ENCODE measurements at places on chromosomes 4 and X.

- no peak for DNase-seq
Observed at GRCh38 chr4:177802661-177803060, 360.4 kb upstream of the AGA start.

GRCh38 chrX:69538321-69538876 lies 34.3 kb downstream of the NALF2 start:
- DNase-seq = peak; percentile 32

DNA sequence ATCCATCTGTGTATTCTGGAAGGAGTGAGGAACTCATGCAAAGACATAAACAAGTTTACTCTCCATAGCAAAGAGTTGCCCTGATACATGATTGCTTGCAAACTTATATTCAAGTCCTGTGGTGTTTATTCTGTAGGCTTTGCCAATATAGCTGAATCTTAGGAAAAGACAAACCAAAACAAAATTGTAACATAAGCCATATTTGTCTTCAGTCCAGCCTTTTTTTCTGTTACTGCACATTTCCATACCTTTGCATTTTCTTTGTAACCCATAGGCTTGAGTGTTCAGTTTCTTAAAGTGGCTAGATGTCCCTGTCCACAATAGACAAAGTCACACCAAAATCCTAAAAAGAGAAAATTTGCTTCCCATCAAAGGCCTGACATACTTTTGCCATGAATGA lies 120.4 kb downstream of the PPARGC1A start:
- DNase-seq = no peak

GRCh38 chr4:94743838-94744237 lies 13.9 kb upstream of the BMPR1B start:
- DNase-seq = no peak

DNA sequence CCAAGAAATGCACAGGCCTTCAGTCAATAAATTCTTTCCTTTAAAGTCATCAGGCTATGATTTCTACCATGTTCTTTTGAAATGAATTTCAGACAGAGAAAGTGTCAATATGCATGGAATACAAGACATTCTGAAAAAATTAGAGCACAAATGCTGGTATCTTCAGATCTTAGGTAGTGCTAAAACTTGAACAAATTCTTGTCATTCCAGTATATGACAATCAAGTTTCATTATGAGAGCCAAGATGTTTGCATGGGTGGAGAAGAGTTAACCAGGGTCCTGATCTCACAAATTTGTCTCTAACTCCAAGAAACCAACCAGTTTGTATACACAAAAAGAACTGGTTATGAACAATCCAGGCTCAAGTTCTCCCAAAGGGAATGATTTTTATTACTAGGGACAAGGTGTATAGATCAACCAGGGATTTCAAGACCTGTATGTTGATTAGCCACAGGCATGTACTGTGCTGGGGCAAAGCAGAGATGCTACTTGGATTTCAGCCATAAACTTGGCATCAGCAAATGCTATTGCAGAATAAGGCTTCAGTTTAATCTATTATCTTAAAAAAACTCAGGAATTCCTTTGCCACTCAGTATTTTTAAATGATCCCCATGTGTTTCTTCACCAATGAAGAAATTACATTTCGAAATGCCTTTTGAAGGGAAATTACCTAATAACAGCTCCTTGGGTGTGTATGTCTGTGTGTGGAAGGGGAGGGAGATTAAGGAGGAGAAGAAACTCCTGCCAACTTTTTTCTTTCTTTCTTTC lies 69.7 kb downstream of the FANCB start:
- DNase-seq = no peak

GRCh38 chr4:10144966-10145365 lies 28.4 kb upstream of the WDR1 start:
- no peak for DNase-seq

- DNase-seq = no peak
Observed at GRCh38 chr4:183722731-183723560, 63.9 kb downstream of the TRAPPC11 start.

- DNase-seq = no peak
Observed at GRCh38 chr4:79421483-79421882, 13.5 kb upstream of the GK2 start.

DNA sequence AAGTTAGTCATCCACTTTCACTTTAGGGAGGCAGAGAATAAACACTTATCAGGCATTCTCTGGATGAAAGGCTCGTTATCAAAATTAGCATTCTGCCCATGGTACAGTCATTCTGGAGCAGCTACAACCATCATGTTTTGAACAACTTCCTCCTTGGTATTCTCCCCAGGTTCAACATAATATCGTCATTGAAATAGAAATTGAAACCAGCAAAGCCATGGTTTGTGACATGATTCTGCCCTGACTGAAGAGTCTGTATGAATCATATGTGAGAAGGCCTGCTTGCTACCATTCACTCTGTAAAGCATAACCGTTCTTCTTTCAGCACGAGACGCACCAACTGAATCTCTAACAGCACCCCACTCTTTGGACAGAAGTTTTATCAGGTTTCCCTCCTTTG lies 127.5 kb upstream of the RADX start:
- peak; percentile 19 for DNase-seq

DNA sequence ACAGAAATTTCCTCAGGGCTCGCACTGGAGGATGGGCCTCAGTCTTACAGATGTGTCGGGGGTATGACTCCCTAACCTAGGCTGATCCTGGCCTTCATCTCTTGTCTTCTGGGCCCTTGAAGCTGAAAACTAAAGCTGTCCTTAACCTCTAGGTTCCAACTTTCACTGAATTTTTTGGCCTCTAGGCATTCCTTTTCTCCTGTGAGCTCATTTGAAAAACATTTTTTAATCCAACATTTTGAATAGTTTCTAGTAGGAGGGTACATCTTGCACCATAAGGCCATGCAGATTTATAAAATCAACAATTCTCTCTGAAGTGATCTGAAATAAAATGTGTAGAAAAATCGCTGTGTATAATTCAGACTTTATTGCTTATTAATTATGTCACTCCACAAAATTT lies 19.7 kb downstream of the RWDD4 start:
- no peak for DNase-seq

DNA sequence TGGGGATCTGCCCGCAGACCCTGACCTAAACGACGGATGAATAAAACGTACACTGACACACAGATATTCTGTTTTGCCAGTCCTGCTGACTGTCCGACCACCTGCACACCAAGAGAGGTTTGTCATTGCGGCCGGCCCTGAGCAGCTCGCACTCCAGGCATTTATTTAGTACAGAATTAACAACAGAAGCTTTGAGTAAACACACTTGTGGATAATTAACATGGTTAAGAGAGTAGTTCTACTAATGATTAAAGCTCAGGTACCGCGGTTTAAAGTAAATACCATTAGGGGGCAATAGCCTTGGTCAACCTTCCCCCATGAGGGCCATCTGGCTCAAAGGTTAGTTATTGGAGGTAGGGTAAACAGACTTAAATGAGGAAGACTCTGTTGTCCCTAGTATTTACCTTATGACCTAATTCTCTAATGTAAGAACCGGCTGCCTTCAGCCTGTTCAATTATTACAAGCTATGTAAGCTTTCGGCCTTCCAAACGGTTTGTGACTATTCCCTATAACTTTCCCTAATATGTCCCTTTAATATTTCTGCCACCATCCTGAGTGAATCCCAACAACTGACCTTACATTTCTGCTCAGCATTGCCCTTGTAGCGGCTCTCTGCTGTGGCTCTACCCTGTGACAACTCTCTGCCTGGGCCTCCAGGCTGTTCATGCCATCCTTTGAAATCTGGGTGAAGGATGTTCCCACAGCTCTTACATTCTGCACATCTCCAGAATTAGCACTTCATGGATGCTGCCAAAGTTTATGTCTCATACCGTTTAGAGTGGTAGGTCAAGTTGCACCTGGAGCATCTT lies 46.9 kb upstream of the SYTL5 start:
- no peak for DNase-seq

GRCh38 chrX:19064175-19064574 lies 58.1 kb downstream of the ADGRG2 start:
- DNase-seq = peak; percentile 48

- peak; percentile 97 for DNase-seq
Observed at GRCh38 chr4:72631296-72631695, 62.3 kb upstream of the ADAMTS3 start.

- DNase-seq = no peak
Observed at GRCh38 chr4:188819233-188819632, 680.0 kb downstream of the TRIML1 start.

GRCh38 chrX:40663880-40664630 lies 16.7 kb upstream of the CXorf38 start:
- no peak for DNase-seq
